Chondrocyte (in vitro differentiated cells): ENCODE measurements at places on chromosomes 3 and 15. TPM values are rescaled to one million over a fixed set of nuclear protein-coding genes. Genes with fewer than 3 reads are reported as not detected.

Gene PLA1A
- total RNA-seq = 0.55 to 0.92 TPM (median 0.82 TPM) in 3 replicates

Gene BNC1
- 1.7 to 2.8 TPM (median 2.3 TPM) in 3 replicates for total RNA-seq

DNA sequence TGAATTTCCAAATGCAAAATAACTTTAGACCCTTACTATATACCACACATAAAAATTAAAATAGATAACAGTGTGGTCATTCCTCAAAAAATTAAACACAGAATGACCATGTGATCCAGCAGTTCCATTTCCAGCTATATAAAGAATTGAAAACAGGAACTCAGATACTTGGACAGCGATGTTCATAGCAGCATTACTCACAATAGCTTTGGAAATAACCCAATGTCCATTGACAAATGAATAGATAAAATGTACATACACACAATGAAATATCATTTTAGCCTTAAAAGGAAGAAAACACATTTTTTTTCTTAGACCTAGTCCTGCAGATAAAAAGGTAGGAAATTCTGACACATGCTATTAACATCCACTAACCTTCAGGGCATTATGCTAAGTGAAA, 26.7 kb downstream of the RAD51 start:
- DNase-seq = no peak
- peaks cover 3% of the 10 kb centered on the region for H3K36me3 ChIP-seq
- no peaks in the 10 kb centered on the region for H3K4me1 ChIP-seq
- no peaks in the 10 kb centered on the region for H3K27me3 ChIP-seq

GRCh38 chr3:68743521-68743920, 188.8 kb downstream of the TAFA4 start:
- no peak overlapping the region for H3K27ac ChIP-seq
- no peaks in the 10 kb centered on the region for H3K4me1 ChIP-seq
- no peaks in the 10 kb centered on the region for H3K36me3 ChIP-seq
- peaks cover 5% of the 10 kb centered on the region for H3K27me3 ChIP-seq
- DNase-seq = no peak

GRCh38 chr15:49875392-49875791, 243.6 kb downstream of the ATP8B4 start:
- DNase-seq = no peak
- H3K36me3 ChIP-seq = no peaks in the 10 kb centered on the region
- H3K4me3 ChIP-seq = no peak overlapping the region
- H3K27me3 ChIP-seq = peaks cover 9% of the 10 kb centered on the region

GRCh38 chr3:69353088-69353478, 32.8 kb downstream of the FRMD4B start:
- H3K4me1 ChIP-seq = peaks cover 38% of the 10 kb centered on the region
- no peak overlapping the region for H3K4me3 ChIP-seq
- H3K27ac ChIP-seq = no peak overlapping the region
- peaks cover 1% of the 10 kb centered on the region for H3K36me3 ChIP-seq
- DNase-seq = no peak

GRCh38 chr3:191523148-191523547, 62.2 kb downstream of the PYDC2 start:
- DNase-seq = no peak
- H3K4me1 ChIP-seq = no peaks in the 10 kb centered on the region
- no peak overlapping the region for H3K4me3 ChIP-seq
- no peaks in the 10 kb centered on the region for H3K36me3 ChIP-seq
- peaks cover 7% of the 10 kb centered on the region for H3K27me3 ChIP-seq
